Aorta (tissue), 5 donors: ENCODE measurements at places on chromosomes 12 and 14. TPM values are rescaled to one million over a fixed set of nuclear protein-coding genes. Genes with fewer than 3 reads are reported as not detected.

GRCh38 chr12:84397846-84398245, 514.8 kb downstream of the SLC6A15 start:
- no peak for DNase-seq

DNA sequence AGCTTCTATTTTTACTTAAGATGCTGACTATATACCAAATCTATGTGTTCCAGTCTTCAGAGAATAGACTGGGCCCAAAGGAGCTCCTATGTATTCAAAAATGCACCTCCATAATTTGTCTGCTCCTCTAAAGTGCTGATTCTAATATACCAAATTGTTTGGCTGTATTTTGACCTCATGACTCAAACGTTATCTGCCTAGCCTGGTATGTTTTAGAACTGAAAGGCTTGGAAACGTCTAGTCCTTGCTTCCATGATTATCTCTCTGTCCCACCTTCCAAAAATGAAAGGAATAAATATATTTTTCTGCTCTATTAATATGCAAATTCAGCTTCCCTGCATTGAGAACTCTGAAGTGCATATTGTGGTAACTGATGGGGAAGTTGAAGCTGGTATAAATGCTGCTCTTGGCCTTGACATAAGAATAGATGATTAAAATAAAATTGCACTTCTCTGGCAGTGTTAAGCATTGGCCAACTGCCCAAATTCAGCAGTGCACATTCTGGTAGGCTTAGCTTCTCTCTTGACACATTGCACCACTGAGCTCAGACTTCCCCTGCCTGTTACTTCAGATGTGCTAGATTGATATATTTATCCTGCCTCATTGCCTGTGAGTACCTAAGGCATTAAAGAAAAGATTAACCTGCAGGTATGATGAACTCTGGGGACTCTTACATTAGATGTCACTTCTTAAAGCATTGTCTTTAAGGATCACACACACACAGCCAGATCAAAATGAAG, 882.3 kb downstream of the RPS29 start:
- no peak for DNase-seq

DNA sequence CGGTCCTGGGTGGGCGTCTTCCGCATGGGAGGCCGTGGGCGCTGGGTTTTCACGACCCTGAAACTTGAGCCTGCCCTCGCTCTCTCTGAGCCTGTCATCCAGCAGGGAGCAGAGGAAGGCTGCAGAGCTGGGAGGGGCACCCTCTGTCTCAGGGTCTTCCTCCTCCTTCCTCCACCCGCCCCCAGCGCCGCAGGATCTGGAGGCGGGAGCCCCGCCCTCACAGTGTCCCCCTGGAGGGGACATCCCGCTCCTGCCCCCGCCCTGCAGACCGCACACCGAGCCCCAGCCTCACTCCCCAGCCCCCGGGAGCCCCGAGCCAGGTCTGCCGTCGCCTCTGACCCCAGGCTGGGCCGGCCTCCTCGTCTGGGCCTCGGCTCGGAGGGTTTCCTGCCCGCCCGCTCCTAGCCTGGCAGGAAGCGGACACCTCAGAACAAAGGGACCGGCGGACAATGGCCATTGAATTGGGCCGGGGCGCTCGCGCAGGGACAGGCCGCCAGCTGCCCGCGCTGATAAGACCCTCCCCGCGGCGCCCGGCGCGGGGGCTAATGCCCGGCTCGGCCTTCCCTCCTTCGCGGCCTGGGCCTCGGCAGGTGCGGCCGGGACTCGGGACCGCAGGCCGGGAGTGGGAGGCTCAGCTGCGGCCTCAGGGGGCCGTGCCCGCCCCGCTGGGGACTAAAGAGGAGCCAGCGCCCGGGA, 15.3 kb upstream of the NUDT14 start:
- no peak for DNase-seq

The SYCP3 gene
- 0.65 TPM for total RNA-seq

The FITM1 gene
- total RNA-seq, result 0.75 TPM

DNA sequence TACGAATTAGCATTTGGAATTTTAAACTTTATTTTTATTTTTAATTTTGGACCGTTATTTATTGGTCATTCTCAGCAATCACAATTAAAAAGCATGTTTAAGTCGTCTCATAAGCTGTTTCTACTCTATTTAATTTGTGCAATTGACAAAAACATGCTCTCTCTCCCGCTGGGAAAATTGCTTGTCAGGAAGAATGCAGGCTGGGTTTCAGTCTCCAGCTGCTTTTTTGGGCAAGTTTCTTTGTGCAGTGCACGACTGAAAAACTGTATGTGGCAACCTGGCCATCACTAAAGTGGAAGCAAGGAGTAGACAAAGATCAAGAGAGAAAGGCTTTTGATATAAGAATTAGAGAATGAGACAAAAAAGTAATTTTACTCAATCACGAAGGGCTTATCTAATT, 941.5 kb upstream of the MDGA2 start:
- no peak for DNase-seq

- no peak for DNase-seq
These were observed 11.0 kb downstream of the OR6S1 start for GRCh38 chr14:20630340-20631022.

- DNase-seq, result no peak
These were observed 90.8 kb downstream of the SLCO1B1 start for GRCh38 chr12:21221778-21222177.

- DNase-seq, result no peak
These were observed 128.7 kb upstream of the RAP1B start for GRCh38 chr12:68482014-68482413.

DNA sequence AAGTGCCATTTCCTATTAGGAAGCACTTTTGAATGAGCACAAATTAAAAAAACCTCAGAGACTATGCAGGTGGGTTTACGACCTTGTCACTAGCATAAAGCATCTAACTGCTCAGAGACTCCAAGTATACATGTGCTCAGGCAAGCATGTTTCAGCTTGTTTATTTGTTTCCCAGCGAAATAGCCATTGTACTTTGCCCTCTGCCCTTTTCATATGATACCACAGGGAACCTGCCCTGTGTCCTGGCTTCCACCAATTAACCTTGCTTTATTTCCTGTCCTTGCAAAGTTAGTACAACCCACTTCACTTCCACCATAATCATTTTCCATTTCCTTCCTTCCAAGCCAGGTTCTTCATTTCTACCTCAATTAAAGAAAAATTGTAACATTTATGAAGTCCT, 194.9 kb downstream of the DUSP6 start:
- no peak for DNase-seq

DNA sequence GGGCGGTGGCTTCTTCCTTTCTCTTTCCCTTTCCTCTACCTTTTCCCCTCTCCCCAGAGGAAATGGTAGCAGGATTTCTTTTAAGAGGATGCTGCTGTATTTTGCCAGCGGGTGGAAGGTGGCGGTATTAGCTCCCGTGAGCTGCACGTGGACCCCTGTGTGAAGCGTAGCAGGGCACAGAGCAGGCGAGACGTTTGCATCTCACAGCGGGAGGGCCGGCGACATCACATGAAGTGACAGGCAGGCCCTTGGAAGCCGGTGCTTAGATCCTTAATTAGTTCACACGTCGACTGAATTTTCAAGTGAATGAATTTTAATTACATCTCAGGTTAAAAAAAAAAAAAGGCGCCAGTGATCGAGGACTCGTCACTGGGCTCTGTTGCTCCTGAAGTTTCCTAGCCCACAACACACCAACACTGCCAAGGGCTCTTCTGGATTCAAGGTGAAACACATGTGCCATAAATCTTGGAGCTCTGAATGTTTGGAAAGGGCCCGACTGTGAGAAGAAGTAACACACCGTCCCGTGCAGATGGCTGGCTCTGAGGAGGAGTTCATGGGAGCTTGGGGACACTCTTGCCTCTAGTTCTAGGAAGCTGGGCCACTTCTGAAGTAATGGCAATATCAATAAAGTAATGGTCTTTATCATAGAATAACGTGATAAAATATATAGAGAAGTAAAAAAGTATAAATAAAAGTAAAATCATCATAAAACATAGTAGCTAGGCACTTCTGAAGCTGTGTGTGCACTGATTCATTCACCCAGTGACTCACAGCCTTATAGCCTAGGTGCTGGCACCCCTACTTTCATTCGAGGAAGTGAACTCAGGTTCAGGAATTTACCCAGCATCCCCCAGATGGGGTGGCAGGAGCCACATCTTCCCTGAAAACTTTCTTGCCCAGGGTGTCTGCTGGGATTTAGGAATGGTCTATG, 75.3 kb downstream of the AACS start:
- DNase-seq, result no peak

- no peak for DNase-seq
These were observed 9.2 kb downstream of the CABP1 start for GRCh38 chr12:120649442-120650232.

GRCh38 chr14:65482757-65483438, 70.4 kb downstream of the FUT8 start:
- DNase-seq, result no peak

GRCh38 chr12:6085841-6086240, 38.6 kb downstream of the VWF start:
- no peak for DNase-seq

DNA sequence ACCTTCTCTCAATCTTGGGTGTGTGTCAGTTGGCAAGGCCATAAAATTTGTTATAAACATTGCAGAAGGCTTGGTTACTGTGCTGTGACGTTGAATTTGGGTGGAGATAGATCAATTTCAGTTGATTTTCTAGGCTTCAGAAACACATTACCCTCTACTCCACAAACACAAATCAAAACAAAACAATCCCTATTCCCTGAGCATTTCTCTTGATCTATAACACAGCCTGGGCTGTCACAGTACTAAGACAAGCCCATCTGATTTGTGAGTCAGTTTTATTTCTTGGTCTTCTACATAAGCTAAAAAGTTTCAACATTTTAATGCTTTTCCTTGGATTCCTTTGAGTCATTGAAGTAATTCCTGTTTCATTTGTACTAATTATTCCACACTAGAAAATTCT, 79.8 kb downstream of the PTPN11 start:
- DNase-seq, result no peak

DNA sequence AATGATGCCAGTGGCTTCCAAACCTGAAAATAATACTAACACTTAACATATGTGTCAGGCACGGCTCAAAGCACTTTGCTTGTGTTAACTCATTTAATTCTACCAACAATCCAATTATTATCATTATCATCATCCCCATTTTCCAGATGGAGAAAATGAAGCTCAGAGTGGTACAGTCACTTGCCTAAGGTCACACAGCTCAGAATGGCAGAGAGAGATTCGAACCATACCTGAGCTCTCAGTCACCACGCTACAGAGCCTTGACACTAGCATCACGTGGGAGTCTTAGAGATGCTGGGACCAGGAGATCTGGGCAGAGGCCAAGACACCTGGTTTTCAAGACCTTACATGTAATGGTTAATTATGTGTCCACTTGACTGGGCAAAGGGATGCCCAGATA, 34.2 kb downstream of the DHX37 start:
- no peak for DNase-seq

DNA sequence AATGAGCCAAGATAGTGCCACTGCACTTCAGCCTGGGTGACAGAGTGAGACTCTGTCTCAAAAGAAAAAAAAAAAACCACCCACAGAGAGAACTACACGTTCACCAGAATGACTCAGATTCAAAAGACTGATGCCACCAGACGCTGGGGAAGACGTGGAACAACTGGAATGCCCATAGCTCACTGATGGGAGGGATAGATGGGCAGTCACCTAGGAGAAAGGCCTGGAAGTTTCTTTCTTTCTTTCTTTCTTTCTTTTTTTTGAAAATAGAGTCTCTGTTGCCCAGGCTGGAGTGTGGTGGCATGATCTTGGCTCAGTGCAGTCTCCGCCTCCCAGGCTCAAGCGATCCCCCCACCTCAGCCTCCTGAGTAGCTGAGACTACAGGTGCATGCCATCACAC, 10.0 kb upstream of the KLC1 start:
- no peak for DNase-seq

GRCh38 chr12:58452546-58452945, 467.8 kb downstream of the LRIG3 start:
- DNase-seq, result no peak

GRCh38 chr12:79964100-79964627, 29.3 kb upstream of the PPP1R12A start:
- DNase-seq, result no peak

- DNase-seq, result no peak
These were observed 129.1 kb downstream of the GPR135 start for GRCh38 chr14:59336098-59336497.

GRCh38 chr14:22928237-22929103, 706 bp downstream of the PRMT5 start:
- DNase-seq, result no peak

DNA sequence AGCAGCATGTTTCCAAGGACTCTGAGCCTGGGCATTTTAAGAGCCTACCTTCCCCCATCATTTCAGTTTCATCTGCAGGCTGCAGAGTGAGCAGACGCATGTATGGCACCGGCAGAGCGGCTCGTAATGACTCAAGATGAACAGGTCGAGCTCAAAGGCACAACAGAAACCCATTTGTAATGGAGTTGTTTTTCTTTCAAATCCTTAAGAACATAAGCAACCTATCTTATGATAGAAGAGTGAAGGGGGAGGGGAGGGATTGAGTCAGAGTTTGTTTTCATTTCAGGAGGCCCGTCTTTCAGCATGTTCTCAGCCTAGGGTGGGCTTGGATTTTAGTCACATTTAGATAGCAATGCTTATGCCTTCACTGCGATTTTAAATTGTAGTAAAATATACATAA, 54.9 kb upstream of the CISTR start:
- no peak for DNase-seq

The KLHDC1 gene
- 19.4 TPM for total RNA-seq

The LRP1-AS gene
- not detected for total RNA-seq

DNA sequence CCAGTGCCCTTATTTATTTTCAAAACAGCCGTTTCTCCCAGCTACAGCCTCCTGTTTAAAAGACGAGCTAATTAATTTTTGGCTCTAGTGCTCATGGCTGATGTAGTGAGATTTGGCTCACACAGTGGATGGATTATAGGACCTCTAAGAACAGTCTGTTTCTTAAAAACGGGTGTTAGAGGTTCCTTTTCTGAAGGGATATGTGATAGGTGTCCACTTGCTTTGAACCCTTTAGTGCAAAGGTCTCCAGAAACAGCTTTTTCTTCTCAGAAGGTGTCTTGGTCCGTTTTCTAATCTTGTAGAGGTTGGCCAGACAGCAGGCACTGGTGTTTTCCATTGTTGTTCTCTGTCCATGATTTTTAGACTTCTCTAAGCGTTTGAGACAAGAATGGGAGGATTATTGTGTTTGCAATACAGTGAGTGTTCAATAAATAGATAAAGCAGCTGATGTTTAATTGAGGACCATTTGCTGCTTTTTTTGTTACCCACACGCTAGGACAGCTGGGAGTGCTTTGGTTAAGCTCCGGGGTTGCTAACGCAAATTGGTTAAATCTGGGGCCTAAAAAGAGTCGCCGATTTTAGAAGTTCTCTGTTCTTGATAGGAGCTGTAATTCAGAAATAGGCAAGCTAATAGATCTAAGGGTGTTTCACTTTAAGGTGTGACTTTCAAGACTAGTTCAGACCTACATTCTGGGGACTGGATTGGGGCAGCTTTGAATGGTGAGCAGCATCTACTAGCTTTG, 1.0 kb downstream of the BORCS5 start:
- no peak for DNase-seq

- DNase-seq, result no peak
These were observed 602.7 kb upstream of the FOXG1 start for GRCh38 chr14:28163897-28164296.

The TAS2R9 gene
- total RNA-seq, result not detected

DNA sequence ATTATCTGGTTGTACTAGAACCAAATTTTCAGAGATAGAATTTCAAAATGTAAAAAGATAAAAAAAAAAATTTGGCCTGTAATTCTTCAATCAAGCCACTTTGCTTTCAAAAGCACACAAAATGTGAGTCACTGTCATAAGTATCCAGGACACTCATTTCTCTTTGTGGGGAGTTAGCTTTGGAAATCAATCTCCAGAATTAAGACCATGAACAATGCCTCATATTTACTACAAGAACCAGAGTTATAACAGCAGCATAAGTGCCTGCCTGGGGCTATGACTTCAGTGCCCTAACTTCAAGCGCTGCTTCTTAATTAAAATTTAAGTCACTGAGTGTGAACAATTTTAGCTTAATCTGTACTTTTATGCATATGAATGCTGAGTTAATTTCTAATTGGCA, 162.1 kb downstream of the C12orf42 start:
- DNase-seq, result no peak
